MCF 10A (cell line): ENCODE measurements at places on chromosomes 2 and 18. TPM values are rescaled to one million over a fixed set of nuclear protein-coding genes. Genes with fewer than 3 reads are reported as not detected.

Gene SOCS6
- total RNA-seq: 16.9 and 20.4 TPM in 2 replicates

GRCh38 chr2:106178716-106179115 lies 15.4 kb downstream of the UXS1 start:
- DNase-seq: no peak

GRCh38 chr2:176122683-176123410 lies at the start of gene HOXD9:
TSS of gene HOXD9 (plus strand) at chr2:176122719. CDS start at chr2:176122769, 50 bp downstream.
- no peak for DNase-seq

GRCh38 chr2:230805353-230806017 lies 59.3 kb upstream of the ITM2C start:
- DNase-seq: no peak

DNA sequence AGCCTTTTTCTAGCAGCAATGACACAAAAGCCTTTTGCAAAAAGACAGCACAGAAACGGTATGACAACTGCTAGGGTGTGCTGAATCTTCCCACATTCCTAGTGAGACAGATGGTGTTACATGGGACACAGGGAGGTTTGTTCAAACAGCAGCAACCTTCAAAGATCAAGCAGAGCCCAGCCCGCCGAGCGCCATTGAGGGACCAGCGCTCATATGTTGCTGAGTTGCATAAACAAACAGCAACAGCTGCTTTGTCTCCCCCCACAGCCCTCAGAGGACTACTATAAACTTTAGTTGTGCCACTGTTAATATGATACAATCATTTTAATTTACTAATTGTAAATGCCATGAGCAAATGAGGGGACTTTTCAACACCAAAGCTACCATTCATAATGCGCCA lies 117.7 kb downstream of the ZEB2 start:
- no peak for DNase-seq

DNA sequence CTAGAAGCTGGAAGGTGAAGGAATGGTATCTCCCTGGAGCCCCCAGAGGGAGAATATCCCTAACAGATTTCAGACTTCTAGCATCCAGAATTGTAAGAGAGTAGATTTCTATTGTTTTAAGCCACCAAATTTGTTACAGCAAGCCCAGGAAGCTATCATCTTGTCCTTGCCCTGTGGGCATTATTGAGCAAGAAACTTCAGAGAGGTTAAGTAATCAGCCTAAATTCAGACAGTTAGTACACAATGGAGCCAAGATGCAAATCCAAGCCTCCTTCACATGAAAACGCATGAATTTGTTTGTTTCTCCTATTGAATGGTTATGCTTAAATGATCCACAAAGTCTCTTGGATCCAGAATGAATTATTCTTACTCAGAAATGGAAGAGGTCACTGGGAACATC lies 55.2 kb upstream of the TRIB2 start:
- DNase-seq: peak; percentile 91

Gene PLCD4
- total RNA-seq: 0.40 and 0.86 TPM in 2 replicates

GRCh38 chr2:75563591-75563990 lies 2.9 kb upstream of the EVA1A start:
- DNase-seq: no peak

Gene ZC3H6
- total RNA-seq: 16.9 and 18.6 TPM in 2 replicates

- DNase-seq: no peak
Measured at GRCh38 chr2:230930928-230931555, 6.0 kb upstream of the GPR55 start.

- DNase-seq: peak; percentile 95
Measured at GRCh38 chr2:68809324-68810240, 61.6 kb downstream of the BMP10 start.

Gene KLHL29
- total RNA-seq: 36.3 and 43.1 TPM in 2 replicates

Gene EPHA4
- total RNA-seq: 1.9 and 2.0 TPM in 2 replicates

GRCh38 chr2:39435741-39436591 lies 1.1 kb downstream of the MAP4K3 start:
- peak; percentile 55 for DNase-seq

Gene TUBB8B
- total RNA-seq: not detected in 2 replicates

Gene COLEC12
- 0.05 TPM in 1 of 2 replicates, not detected in the other for total RNA-seq

DNA sequence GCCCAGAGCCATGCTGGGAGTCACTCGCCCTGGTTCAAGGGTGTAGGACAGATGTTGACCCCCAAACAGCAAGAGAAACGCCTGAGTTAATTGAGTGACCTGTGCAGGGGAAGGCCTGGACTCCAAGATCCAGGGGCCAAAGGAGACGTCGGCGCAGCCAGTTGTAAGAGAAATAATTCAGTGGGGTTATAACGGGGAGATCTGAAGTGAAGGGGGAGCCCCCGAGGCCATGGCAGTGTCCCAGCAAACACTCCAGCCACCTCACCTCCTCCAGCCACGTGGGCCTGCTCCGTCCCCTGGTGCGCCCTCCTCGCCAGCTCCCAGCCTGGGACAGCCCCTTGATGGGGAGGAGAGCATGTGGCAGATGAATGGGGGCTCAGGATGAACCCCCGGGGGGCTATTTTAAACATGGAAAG lies 130.7 kb upstream of the GPC1 start:
- DNase-seq: no peak

DNA sequence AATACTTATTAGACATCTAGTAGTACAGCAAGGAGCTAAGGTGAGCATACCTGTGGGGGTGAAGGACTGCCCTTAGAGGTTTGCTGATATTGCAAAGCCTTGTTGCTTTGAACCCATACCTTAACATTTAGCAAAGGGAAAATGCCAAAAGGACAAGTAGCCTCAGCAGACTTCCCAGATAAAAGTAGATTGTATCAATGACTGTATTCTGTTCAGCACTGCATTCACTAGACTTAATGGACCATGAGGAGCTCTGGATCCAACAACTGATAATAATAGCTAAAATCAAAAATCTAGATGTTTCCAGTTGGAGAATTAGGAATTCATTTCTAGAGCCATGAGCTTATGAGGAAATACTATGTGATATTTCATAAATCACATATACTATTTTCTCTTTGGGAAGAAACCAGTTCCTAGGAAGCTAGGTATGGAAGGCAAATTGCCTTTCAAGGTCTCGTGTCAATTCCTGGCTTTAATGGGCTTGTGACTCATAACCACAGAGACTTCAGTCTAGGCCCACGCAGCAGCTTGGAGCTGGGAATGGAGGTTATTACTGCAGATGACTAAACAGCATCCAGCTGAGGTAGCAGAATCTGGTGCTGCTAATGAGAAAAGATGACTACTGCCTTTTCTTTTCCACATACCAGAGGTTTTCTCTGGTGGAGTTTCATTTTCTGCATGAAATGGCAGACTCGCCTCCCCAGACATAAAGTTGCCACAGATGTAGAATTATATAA lies 191.2 kb upstream of the NABP1 start:
- peak; percentile 95 for DNase-seq

GRCh38 chr2:140275427-140275826 lies 1495.2 kb upstream of the NXPH2 start:
- DNase-seq: no peak

- DNase-seq: no peak
Measured at GRCh38 chr2:240469740-240470139, 34.3 kb downstream of the GPC1 start.

- DNase-seq: no peak
Measured at GRCh38 chr2:238127165-238128060, 11.1 kb upstream of the KLHL30 start.

Gene AKAIN1
- not detected in 2 replicates for total RNA-seq

DNA sequence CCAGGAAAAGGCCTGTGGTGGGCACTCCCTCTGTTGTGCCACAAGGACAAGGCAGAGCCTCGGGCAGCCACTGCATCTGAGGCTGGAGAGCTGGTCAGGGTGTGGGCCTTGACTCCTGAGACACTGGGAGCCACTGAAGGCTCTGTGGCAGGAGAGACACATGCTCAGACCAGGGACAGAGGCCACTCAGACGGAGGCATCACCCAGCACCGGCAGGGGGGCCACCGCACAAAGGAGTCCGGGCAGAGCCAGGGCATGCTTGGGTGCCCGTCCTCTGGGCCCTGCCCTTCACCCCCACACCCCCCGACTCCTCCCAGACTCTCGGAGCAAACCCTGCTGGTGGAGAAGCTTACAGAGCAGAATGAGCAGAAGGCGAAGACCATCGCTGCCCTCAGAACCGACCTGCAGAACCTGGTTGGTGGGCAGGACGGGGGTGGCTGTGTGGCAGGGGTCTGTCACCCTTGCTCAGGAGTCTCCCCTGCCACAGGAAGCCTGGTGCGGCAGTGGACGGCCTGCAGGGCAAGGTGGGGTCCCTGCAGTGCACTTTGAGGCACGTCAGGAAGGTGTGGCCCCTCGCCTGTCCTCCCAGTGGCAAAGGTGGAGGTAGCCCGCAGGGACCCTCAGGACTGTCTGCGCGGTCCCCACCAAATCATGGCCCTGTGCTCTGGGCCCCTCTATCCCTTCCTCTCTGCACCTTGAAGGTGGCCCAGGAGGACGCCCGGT lies 26.0 kb downstream of the CROCC2 start:
- DNase-seq: no peak

DNA sequence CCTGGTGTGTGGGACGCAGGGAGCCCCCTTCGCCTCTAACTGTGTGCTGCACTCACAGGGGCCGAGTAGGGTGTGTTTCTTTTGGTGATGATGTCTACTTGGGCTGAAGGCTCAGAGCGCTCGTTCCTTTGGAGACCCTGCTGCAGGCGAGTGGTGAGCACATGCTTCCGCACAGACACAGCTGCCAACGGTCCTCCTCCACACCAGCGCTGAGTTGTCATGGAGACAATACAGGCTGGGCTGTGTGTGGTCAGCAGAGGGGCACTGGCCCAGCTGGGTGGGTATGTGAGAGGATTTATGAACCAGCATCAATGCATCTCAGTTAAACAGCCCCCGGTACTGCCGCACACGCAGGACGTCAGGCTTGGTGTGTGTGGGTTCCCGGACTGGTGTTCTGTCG lies 143.5 kb downstream of the SH3RF3 start:
- no peak for DNase-seq

DNA sequence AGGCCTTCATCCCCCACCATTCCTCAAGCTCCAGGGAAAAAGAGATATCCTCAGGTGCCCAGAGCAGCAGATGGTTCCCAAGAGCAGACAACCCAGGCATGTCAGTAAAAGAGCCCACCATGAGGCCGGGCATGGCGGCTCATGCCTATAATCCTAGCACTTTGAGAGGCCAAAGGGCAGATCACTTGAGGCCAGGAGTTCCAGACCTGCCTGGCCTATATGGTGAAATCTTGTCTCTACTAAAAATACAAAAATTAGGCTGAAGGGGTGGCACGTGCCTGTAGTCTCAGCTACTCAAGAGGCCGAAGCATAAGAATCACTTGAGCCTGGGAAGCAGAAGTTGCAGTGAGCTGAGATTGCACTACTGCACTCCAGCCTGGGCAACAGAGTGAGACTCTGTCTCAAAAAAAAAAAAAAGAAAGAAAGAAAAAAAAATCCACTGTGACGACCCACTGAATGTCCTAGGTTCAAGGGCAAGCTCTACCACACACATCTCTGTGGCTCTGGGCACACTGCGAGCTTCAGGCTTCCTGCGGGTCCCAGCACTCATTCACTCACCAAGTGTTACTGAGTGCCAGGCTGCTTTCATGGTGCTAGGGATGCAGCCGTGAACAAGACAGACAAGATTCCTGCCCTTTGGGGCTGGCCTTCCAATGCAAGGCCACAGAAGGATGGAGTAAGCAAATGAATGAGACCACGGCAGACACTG lies 6.5 kb upstream of the DUSP2 start:
- no peak for DNase-seq
